ENCODE measurements at places on chromosomes 7 and 10. TPM values are rescaled to one million over a fixed set of nuclear protein-coding genes. Genes with fewer than 3 reads are reported as not detected.

Gene HIP1
- 11.8 TPM for total RNA-seq

Gene SSC4D
- 0.89 TPM for total RNA-seq

Gene ADRA2A
- total RNA-seq, result 2.0 TPM

Gene LEP
- 0.59 TPM for total RNA-seq

Gene MALRD1
- total RNA-seq, result 12.8 TPM

Gene ZCCHC24
- total RNA-seq, result 13.5 TPM

Gene IDI2
- total RNA-seq, result not detected

Gene RAB19
- total RNA-seq, result 0.49 TPM

Gene PTN
- total RNA-seq, result 20.8 TPM

- DNase-seq, result no peak
These were observed 35.0 kb downstream of the SEPTIN14 start for GRCh38 chr7:55827577-55827976.

DNA sequence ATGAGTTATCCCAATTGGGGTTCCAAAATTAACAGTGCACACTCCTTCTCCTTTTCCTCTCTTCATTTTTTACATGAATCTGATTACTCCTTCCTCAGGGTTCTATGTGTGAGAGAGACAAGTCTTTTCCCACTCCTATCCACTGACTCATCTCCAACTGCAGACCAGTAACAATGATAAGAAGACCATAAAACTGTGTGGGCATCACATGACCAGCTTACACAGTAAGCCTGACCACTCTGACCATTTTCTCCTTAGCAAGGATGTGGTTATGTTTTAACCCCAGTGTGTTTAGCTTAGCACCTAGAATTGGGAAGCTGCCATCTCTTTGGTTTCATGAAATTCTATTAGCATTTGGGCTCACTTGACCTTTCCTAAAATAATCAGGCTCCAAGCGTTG is 145.0 kb upstream of the CALCR start:
- no peak for DNase-seq

GRCh38 chr10:67606572-67606971 is 89.4 kb downstream of the CTNNA3 start:
- DNase-seq, result no peak

DNA sequence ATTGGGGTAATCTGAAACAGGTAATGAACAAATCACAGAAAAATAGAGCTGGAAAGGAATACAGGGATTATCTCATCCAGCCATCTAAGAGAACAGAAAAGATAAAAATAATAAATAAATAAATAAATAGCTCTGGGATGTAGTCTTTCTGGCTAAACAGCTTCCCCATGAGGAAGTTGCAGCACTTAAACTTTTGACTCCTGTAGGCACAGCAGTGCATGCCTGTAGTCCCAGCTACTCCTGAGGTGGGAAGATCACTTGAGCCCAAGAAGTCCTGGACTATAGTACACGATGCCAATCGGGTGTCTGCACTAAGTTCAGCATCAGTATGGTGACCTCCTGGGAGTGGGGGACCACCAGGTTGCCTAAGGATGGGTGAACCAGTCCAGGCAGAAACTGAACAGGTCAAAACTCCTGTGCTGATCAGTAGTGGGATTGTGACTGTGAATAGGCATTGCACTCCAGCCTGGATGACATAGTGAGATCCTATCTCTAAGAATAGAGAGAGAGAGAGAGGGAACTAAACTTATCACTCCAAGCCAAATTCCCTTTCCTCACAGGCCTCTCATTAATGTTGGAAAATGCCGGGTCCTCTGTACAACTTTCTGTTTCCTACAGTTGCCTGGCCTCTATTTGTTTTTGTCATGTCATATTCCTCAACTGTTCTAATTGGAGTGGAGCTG is 61.7 kb upstream of the CDK13 start:
- DNase-seq, result no peak

GRCh38 chr7:414681-415560 is 104.7 kb downstream of the PDGFA start:
- DNase-seq, result no peak

GRCh38 chr10:103204353-103205255 is 11.5 kb upstream of the NT5C2 start:
- DNase-seq, result no peak

DNA sequence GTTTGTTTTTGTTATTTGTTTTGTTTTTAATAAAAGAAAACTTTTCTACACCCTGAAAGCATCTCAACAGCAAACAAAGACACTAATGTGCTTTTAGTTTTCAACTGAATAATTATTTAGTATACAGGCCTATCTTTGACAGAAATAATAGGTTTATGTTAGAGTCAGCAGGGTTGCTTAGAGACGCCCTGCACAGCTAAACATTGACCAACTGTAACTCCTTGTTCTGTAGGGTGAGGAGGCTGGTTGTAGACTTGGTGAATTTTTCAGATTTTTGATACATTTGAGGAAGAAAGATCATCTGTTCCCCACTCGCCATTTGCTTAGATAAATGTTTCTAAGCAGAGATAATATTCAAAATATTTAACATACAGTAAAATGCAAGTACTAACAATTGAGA is 103.1 kb downstream of the CALCR start:
- no peak for DNase-seq

DNA sequence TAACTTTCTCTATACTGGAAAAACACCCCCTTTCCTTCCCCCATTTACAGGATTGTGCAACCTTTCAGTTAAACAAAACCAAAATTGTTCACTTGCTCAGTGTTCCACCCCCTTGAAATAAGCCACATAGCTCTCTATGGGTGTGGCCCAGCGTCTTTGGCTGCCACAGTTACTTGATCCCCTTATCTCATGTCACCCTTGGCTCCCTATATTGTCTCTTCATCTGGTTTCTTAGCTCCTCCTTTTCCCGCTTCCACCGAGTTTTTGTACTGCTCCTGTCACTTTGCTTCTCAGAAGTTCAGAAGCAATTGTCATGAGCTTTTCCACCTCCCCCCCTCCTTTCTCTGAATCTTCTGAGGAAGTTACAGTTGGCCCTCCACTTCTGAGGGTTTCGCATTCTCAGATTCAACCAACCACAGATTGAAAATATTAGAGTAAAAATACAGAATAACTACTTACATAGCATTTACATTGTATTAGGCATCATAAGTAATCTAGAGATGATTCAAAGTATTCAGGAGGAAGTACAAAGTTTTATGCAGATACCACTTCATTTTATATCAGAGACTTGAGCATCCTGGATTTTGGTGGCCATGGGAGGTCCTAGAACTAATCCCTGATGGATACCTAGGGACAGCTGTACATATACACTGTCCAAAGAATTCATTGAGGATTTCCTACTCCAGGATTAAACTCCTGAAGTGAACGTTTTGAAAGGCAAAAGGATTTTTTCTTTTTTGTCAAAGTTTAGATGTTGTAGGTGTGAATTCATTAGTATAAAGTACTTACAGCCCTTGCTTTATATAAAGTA is 60.4 kb downstream of the ADD3 start:
- no peak for DNase-seq

DNA sequence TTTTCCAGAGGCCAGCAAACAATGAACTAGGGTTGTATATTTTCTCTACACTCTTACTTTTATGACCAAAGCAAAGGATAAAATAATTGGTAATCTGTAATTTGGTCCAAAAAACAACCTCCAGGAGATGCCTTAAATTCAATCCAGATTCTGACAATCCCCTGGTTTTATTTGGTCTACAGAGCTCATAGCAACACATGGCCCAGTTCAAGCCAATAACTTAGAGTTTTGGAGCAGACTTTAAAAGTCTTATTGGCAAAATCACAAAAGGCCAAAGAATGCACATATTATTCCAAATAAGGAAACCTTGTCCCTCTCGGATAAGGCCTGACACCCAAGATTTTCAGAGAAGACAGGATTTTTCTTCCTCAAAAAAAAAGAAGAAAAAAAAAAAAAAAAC is 51.9 kb downstream of the SORBS1 start:
- no peak for DNase-seq

- no peak for DNase-seq
These were observed 66.7 kb upstream of the LEP start for GRCh38 chr7:128174386-128174785.

DNA sequence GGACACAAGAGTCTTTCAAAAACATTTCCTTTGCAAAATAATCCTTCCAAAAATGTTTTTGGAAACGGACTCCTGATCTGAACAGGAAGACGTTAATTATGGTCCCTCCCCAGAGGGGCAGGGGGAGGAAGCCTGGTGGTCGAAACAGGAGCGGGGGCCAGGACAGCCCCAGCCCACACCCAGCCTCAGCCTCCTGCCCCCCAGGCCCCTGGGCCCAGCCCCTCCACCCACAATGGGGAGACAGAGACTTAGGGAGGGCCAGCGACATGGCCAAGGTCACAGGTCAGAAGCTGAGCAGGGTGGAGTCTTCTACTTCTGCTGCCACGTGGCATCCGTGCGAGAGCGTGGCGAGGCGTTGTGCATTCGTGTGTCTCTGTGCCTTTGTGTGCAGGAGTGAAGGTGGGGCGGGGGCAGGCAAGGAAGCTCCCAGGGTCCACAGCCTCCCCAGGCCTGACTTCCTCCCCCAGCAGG is 14.0 kb upstream of the GRIFIN start:
- DNase-seq, result no peak

GRCh38 chr7:114936471-114936870 is 14.6 kb downstream of the MDFIC start:
- DNase-seq, result no peak

DNA sequence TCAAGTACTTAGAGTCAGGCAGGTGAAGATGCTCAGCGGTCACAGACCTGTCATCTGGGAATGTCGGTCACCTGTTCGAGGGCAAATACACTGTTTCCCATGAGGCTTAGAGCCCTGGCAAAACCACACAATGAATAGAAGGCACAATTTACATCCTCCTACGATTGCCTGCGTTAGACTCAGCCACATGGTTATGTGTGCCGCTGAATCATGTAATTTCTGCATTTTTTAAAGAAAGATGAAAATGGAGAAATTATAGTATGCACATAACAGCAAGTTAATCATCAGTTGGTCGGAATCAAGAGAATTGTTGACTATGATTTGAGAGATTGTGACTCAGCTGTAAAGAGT is 158.2 kb downstream of the ADARB2 start:
- DNase-seq, result no peak

GRCh38 chr7:25216837-25217236 is 11.4 kb downstream of the NPVF start:
- no peak for DNase-seq

DNA sequence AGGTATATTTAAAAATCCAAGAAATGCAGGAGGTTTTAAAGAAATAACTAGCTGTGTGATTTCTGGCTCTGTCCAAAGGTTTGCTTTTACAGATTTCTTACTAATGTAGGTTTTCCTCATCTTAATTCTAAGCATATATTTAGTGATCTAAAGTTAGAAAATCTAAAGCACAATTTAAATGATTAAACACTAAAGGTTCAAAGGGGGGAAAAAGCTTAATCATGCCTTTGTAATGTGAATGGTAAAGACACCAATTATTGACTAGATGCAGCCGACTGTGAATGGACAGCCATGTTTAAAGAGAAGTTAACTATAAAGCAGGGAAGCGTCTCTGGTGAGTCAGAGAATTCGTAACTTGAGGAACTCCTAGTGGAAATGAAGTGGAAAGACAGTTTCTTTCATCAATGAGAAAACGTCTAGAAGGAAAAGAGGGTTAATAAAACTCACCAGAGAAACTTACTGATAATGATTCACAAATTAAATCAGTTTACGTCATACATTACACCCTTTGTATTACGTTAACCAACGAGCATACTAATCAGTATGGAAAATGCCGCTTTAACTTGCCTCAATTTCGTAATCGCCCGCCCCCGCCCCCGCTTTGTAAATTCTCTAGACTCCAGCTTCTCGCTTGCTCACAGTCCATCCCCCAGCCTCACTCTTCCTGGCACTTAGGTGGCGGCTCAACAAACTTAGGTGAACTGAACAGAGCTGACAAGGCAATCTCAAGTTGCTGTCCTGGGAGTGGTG is 1.1 kb upstream of the HBP1 start:
- DNase-seq, result peak; percentile 95

DNA sequence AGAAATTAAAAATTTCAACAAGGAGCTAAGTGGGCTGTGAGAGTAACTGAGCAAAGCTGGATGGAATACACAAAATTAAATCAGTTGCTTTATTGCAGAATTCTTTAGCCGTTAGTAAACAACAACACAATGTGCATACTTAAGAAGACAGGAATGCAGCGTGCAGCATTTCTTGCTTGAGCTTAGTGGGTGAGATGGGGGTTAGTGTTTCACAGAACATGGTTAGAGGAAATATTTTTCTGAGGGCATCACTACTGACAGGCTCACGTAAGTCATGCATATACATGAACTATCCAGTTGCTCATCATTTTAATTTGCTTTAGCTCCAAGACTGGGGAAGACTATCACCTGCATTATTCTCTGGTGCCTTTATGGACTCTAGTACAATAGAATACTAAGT is 80.8 kb downstream of the CD36 start:
- no peak for DNase-seq

- no peak for DNase-seq
These were observed 286.4 kb upstream of the ADARB2 start for GRCh38 chr10:2023687-2024086.

GRCh38 chr7:69839782-69840181 is 241.5 kb downstream of the AUTS2 start:
- no peak for DNase-seq

- DNase-seq, result no peak
These were observed 47.2 kb downstream of the GSAP start for GRCh38 chr7:77368974-77369373.

DNA sequence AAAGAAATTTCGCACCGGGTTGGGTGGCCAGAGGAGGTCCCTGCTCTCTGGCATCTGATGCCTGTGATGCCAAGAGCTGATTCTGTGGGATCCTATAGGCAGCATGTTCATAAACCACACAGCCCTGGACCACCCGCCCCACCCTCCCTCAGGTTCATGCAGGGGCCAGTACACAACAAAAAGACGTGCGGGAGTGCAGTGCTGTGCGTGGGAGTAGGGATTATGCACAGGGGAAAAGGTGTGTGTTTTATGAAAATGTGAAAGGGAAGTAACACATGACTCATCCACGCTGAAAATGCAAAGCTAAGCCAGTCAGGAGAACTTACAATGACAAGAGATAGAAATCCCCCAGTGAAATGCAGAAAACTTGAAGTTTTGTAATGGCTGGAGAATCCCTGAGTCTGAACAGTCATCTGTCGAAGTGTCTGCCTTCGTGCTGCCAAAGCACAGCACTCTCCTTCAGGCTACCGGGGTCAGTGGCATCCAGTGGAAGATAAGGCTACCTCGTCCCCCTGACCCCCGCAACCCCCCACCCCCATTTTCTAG is 1.1 kb downstream of the KIAA1217 start:
- peak; percentile 70 for DNase-seq

DNA sequence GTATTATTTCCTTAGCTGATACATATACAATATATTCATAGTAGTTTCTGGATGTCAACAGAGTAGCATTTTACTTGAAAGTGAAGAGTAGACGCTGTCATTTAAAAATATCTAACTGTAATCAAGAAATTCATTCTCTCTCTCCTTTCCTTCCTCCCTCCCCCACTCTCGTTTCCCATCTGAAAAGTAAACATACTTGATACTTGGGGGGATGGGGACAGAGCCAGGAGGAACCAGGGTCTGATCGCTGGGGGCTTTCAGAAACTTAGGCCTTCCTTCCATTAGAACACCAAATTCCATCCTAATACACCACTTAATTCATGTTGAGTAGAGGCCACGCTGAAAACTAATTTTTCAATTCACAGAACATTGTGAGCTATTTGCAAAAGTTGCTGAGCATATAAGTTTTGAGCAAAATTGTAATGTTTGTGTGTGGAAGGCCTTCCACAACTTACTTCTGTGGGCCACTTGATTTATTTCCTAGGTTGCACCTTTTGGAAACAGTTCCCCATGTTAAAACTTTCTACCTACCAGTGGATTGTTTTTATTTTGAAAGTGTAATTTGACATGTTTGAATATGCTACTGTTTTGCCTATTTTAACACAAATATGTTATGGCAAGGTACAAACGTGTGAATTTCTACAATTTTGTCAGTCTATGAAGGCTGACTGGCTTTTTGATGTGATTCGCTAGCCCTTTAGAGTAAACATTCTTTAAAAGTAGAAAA is 35.2 kb downstream of the CNPY1 start:
- no peak for DNase-seq

Measured in skin of body (tissue), 3 donors.